ENCODE measurements at places on chromosomes 7 and 10.

- DNase-seq, result no peak
Measured at GRCh38 chr10:123704812-123705211, 38.7 kb downstream of the GPR26 start.

DNA sequence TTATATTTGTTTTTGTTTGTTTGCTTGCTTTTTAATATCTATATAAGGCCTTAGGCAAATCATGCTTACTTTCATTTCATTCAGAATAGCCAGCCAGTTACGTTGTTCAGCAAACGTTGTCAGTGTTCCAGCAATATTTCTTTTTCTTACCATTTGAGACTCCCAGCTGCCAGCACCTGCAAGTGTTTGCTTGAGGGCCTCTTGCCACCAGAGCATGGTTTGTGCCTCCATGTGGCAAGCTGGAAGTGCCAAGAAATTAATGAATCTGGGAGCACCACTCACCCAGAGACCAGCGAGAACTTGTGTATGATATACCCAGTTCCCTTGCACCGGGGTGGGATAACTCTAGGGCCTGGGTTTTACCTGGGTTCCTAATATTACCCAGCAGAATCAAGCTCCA lies 177.1 kb upstream of the CSTF2T start:
- DNase-seq, result no peak

DNA sequence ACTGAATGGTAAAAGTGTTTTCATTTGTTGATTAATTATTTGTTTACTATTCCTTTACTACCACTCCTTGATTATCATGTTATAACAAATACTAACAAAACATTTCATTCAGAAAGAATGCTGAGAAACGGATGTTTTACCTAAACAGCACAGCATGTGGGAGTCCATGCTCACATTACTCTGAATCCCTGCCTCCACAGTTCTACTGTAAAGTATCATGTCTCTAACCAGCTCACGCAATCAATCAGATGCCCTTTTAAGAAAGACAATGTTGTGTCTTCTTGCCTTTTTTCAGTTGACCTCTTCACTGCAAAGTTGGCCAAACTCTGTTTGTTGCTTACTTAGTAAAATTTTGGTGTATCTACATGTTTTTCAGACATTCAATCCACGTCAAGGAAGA lies 232.5 kb upstream of the MDFIC start:
- no peak for DNase-seq

- DNase-seq, result no peak
Measured at GRCh38 chr7:127233630-127234029, 19.1 kb downstream of the GRM8 start.

GRCh38 chr7:157309988-157310668 lies 26.7 kb upstream of the DNAJB6 start:
- no peak for DNase-seq

DNA sequence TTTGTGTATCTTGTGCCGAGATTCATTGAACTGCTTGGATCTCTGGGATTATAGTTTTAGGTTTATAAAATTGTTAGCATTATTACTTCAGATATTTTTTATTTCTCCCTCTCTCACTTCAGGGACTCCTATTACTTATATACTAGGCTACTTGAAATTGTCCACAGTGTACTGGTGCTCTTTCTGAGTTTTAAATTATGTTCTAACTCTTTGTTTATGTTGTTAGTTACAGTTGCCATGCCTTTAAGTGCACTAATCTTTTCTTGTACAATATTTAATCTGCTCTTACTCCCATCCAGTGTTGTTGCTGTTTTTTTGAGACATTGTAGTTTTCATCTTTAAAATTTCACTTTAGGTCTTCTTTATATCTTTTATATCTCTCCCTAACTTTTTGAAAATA lies 13.1 kb downstream of the PLEKHS1 start:
- DNase-seq, result no peak

- DNase-seq, result peak; percentile 29
Measured at GRCh38 chr10:70052462-70053217, at the start of gene MACROH2A2. Gene MACROH2A2, plus strand, starts transcription at chr10:70052846. Its CDS starts 22,813 bp downstream, at chr10:70075659.

DNA sequence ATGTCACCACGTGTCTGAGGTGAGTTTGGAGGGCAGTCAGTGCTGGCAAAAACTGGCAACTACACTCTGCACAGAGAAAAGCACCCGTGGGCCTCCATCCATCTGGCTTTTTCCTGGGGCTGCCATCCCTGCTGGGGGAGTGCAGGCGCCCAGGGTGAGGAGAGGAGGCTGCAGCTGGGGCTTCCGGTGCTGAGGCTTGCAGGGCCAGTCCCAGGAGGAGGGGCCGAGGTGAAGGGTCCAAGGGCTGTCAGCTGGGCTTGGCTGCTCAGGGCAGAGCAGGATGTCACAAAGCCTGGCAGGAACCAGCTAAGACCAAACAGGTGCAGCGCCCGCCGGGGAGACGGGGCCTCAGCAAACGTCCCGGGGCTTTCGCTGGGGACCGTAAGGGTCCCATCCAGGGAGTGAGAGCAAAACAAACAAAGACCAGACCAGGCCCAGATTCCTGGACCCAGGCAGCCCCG lies 77.2 kb downstream of the CFAP46 start:
- no peak for DNase-seq

- DNase-seq, result no peak
Measured at GRCh38 chr10:60186315-60187071, 203.2 kb downstream of the ANK3 start.

DNA sequence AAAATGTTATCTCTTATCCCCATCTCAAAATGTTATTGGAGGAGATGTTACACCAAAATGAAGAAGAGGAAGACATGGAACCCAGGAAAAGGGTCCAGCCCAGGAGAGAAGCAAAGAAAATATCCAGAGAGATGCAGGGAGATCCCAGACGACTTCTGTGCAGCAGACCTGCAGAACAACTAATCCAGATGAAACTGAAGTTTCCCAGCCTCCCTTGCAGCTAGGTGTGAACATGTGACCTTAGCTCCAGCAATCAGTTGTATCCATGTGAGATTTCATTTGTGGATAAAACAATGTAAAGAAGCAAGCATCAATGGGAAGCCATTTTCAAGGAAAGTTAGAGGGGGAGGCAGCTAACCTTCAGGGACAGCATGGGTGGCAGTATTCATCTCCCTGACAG lies 55.8 kb upstream of the NANOS1 start:
- DNase-seq, result no peak

GRCh38 chr10:125080984-125081383 lies 79.4 kb downstream of the CTBP2 start:
- DNase-seq, result no peak

DNA sequence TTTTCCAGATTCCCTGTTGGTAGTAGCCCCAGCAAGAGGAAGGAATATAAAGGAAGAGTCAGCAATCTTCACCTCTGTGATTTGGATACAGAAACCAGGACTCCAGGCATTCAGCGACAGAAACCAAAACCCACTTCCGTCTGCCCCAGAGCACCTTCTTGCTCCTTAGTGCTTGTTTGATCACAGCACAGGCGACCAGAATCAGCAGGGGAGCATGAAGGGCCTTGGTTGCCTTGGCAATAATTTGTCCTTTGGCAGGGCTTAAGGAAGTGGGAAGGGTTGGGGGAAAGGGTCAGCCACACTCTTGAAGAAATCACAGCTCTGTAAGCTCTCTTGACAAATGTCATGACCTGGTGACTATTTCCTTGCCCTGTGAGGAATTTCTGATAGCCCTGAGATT lies 379.6 kb downstream of the OTUD1 start:
- no peak for DNase-seq

- DNase-seq, result no peak
Measured at GRCh38 chr10:44908936-44909630, 2.1 kb upstream of the TMEM72 start.

GRCh38 chr10:118734475-118734874 lies 20.3 kb downstream of the CACUL1 start:
- no peak for DNase-seq

DNA sequence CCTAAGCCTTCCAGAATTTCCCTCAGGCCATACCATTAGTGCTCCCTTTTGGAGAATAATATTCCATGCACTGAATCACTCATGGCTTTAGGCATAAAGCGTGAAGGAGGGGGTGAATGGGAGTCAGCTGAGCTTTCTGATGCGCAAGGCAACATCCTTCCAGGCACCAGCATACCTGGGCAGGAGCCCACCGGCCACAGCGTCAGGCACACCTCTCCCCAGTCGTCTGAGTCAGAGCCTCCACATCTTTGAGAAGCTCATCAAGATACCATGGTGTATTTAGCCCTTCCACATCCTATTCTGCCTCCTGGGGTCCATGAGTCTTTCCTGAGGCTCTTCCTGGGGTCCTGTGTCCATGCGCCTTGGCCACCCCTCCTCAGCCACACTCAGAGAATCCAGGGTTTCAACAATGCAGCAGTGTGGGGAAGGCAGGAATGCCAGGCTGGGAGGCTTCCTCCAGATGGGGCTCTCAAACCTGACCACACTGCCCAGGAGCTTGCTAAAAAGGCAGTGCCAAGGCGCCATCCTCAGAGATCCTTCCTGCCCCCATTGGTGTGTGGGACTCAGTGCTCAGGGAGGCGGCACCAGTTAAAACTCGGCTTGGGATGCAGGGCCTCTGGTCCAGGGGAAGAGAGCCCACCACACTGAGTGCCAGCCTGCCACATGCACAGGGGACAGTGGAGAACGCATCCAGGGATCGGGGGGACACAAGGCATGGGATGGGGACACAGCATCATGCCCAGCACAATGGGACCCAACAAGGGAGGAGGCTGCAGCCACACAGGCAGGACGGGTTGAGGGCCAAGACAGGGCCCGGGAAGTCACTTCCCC lies 31.6 kb downstream of the RASGEF1A start:
- no peak for DNase-seq
